Cardiac muscle cell (in vitro differentiated cells and primary cell): ENCODE measurements at places on chromosomes 12 and 14. TPM values are rescaled to one million over a fixed set of nuclear protein-coding genes. Genes with fewer than 3 reads are reported as not detected.

DNA sequence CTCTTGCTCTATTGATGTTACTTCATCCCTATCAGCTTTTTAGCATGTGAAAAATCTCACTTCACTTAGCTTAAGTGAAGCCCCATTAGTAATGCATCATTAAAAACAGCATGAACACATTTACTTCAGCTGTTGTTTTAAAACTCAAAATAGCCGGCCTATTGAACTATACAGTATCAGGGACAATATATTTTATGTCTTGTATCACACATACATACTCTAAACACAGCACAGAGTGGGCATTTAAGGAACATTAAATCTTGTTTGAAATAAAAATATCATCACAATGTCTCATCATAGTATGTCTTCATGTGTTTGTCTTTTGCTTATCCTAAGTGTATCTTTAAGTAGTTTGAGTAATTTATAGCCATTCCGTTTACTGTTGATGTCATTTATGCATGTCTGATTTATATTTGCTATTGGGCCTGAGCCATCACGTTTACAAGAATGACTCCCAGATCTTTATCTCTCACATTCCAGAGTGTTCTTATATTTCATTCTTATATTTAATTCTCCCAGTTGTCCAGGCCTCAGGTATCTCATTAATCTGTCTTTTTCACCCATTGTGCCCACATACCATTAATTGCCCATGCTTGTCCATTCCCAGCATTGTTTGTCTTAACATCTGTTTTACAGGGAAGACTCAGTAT, 57.5 kb downstream of the ARHGAP5 start:
- no peaks in the 10 kb centered on the region for H3K4me1 ChIP-seq
- peak; percentile 7 for DNase-seq

GRCh38 chr12:63152321-63152700, 1.3 kb upstream of the AVPR1A start:
- H3K27ac ChIP-seq: no peak overlapping the region
- peaks cover 56% of the 10 kb centered on the region for H3K27me3 ChIP-seq

DNA sequence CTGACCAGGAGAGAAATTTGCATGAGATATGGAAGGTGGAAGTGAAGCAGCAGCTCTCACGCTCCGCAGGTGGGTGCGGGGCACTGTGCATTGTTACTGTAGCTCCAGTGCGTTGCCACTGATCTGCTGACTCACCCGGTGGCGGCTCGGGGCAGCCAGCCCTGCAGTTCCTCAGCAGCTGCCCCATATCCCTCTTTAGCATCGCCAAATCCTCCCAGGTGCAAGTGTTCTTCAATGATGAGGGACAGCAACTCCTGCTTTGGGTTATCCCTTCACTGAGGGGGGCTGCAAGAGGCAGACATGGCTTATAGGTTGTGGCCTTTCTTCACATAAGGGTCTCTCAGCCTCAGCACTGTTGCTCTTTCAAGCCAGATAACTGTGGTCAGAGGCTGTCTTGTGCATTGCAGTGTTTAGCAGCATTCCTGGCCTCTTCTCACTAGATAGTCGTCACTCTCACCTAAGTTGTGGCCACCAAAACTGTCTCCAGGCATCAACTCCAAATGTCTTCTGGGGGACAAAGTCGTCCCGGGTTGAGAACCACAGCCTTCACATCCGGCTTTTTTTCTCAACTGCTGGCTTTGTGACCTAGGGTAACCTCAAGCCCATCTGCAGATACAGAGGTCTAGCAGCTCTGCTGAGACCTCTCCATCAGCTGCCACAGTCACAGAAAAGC, 180.8 kb downstream of the EFCAB11 start:
- H3K27me3 ChIP-seq: no peaks in the 10 kb centered on the region
- no peaks in the 10 kb centered on the region for H3K4me1 ChIP-seq
- H3K4me3 ChIP-seq: no peak overlapping the region
- no peaks in the 10 kb centered on the region for H3K36me3 ChIP-seq
- no peak overlapping the region for H3K27ac ChIP-seq

DNA sequence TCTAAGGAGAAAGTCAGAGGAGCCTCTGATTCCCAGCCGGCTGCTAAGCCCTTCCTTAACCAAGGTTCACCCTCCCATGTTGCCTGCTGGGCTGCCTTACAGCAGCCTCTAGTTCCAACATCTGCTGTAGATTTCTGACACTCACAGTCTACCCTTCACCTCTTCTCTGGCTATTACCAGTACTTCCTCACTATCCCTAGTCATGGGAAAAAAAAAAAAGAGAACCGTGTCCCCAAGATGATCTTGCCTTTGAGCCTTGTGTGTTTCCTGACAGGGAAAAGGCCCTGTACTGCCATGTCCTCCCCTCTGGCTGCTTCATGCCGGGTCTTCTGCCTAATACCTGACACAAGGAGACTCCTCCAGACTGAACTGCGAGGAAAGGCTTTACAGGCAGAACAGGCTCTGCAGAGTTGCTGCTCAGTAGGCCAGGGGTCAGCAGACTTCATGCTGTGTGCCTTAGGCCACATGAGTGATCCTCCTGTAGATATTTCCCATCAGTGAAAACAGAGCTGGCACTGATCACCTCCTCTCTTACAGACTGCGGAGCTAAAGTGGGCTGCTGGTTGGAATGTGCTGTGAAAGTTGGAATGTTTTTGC, 46.8 kb downstream of the PRKCH start:
- H3K36me3 ChIP-seq: no peaks in the 10 kb centered on the region
- no peak overlapping the region for H3K4me3 ChIP-seq
- DNase-seq: no peak

DNA sequence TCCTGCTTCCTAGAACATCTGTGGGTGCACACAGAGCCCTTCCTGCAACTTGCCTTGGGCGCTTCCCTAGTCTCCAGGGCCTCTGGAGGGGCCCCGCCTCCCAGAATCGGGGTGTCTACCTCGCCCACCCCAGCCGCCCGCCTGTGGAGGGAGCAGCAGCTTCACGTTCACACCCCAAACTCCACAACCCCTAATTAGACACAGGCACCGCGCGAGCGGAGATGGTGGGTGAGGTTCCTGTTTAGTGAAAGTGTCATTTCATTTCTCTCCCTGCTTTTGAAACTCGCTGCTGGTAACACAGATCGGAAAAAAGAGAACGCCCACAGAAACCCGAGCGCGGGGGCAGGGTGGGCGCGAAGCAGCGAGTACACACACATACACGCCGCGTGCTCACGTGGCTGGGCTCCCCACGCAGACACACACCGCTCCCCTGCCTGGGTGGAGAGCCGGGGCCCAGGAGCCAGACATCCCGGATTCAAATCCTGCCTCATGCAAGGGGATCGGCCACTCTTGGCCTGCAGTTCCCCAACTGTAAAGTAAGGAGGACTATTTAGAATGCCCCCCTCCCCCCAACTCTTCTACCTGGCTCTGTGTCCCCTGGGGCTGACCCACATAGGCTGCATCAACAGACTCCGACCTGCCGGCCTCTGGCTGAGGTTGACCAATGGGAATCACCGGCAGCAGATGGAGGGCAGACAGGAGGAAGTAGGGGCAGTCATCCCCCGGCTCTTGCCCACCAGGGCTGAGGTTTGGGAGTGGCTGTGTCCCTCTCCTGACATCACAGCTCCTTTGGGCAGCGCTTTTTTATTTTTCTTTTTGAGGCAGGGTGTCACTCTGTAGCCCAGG, 79.2 kb upstream of the NCOR2 start:
- H3K27ac ChIP-seq: no peak overlapping the region
- no peaks in the 10 kb centered on the region for H3K36me3 ChIP-seq
- H3K27me3 ChIP-seq: no peaks in the 10 kb centered on the region

DNA sequence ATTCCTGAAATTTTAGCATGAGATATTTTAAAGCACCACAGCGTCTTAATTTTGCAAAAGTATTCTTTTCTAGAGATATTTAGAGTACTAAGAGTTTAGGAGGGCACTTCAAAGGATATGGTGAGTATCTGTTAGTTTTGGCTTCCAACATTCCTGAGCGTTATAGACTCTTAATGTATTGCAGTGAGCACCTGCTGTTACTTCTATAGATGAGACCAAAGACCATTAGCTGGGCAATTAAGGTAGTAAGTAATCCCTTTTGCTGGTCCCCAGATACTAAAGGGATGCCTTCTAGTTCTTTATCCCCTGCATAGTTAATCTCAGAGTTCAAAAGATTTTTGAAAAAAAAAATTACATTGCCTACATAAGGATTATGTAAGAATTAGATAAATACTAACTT, 975.6 kb downstream of the GALC start:
- H3K27ac ChIP-seq: no peak overlapping the region
- H3K4me1 ChIP-seq: no peaks in the 10 kb centered on the region
- H3K27me3 ChIP-seq: no peaks in the 10 kb centered on the region
- no peak for DNase-seq

- no peak overlapping the region for H3K4me3 ChIP-seq
- H3K4me1 ChIP-seq: peaks cover 23% of the 10 kb centered on the region
- no peaks in the 10 kb centered on the region for H3K36me3 ChIP-seq
- no peaks in the 10 kb centered on the region for H3K27me3 ChIP-seq
- DNase-seq: no peak
- H3K27ac ChIP-seq: no peak overlapping the region
Measured at GRCh38 chr12:6321905-6322304, 11.4 kb downstream of the PLEKHG6 start.

GRCh38 chr12:15757553-15758255, 31.5 kb downstream of the EPS8 start:
- H3K27me3 ChIP-seq: no peaks in the 10 kb centered on the region
- peak; percentile 80 for DNase-seq
- H3K4me3 ChIP-seq: no peak overlapping the region
- H3K27ac ChIP-seq: no peak overlapping the region
- no peaks in the 10 kb centered on the region for H3K36me3 ChIP-seq

DNA sequence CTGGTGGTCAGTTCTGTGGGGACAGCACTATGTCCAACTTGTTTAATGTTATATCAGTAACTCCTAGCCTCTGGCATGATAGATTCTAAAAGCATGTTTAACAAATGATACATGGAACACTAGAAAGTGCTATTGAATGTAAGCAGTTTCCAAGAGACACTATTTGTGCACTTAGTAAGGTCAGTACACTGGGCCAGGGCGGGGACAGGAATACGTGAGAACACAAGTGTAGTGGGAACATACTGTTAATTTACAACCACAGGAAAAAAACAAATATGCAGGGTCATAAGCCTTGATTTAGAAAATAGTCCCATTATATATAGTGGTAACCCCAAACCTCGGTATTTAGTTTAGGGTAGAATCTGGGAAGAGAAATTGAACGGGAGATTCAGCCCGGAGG, 88.9 kb upstream of the SLC38A2 start:
- no peaks in the 10 kb centered on the region for H3K27me3 ChIP-seq
- H3K27ac ChIP-seq: peak overlapping the region; percentile 6
- peaks cover 37% of the 10 kb centered on the region for H3K4me1 ChIP-seq
- DNase-seq: no peak
- H3K36me3 ChIP-seq: no peaks in the 10 kb centered on the region
- no peak overlapping the region for H3K4me3 ChIP-seq

- no peak overlapping the region for H3K4me3 ChIP-seq
- no peaks in the 10 kb centered on the region for H3K36me3 ChIP-seq
Measured at GRCh38 chr12:13702381-13702780, 279.0 kb downstream of the GRIN2B start.

- DNase-seq: no peak
- no peak overlapping the region for H3K27ac ChIP-seq
- H3K36me3 ChIP-seq: no peaks in the 10 kb centered on the region
Measured at GRCh38 chr14:50823762-50824636, 7.0 kb downstream of the NIN start.

DNA sequence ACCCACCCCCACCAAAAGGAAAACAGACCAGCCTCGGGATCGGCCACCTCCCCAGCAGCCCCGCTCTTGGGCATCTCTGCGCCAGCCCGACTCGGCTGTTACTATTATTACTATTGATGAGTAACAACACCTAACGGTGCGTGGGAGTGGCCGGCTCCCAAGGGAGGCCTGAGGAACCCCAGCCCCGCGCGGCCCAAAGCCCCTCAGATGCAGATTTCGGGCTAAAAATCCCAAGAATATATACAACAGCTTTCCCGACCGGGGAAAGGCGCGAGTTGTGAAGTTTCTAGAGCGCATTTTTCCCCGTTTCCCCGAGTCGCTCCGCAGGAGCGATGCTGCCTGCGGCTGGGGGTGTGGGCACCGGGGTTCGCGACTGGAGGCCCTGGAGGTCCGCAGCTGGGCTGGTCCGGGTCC, 565 bp downstream of the NT5DC3 start:
- H3K4me3 ChIP-seq: peak overlapping the region; percentile 53
- H3K27me3 ChIP-seq: peaks cover 11% of the 10 kb centered on the region
- H3K27ac ChIP-seq: no peak overlapping the region
- H3K36me3 ChIP-seq: no peaks in the 10 kb centered on the region

DNA sequence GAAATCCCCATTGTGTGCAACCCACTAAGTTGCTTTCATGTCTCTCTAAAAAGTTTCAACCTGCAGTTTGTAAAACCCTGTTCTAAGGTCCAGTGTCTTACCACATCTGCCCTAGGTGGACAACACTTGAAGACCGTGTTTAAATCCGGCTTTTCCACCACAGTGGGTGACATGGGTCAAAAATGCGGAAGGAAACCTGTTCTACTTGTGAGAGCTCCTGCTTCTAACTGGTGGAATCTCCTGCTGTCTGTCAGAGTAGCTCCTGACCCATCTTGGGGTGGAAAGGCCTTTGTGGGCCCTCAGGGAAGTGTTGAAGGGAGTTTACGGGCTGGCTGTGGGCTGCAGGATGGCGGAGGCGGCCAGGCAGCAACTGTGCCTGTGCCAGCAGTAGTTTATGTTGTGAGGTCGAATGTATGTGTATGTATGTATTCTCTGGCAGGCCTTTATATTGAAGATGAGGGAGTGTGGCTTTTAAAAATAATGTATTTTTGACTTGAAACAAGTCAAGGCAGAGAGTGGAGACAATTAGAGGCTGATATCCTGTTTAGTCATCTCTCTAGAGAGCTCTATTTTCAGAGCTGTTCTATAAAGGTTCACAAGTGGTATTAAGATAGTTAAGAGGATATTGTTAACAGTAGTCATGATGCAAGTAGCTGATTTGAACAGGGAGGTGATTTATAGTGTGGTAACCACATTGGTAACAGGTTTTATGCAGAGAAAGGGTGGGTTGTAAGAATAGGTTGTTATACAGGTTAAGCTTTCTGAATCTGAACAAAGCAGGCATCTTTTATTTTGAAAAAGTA, 67.0 kb downstream of the PRKCH start:
- H3K4me3 ChIP-seq: no peak overlapping the region
- DNase-seq: peak; percentile 4
- no peaks in the 10 kb centered on the region for H3K27me3 ChIP-seq
- no peaks in the 10 kb centered on the region for H3K36me3 ChIP-seq
- H3K27ac ChIP-seq: peak overlapping the region; percentile 80
- H3K4me1 ChIP-seq: peaks cover 44% of the 10 kb centered on the region

- H3K4me1 ChIP-seq: no peaks in the 10 kb centered on the region
- H3K36me3 ChIP-seq: no peaks in the 10 kb centered on the region
- H3K27ac ChIP-seq: no peak overlapping the region
- H3K27me3 ChIP-seq: no peaks in the 10 kb centered on the region
- no peak for DNase-seq
- no peak overlapping the region for H3K4me3 ChIP-seq
Measured at GRCh38 chr12:118307069-118307954, 65.4 kb downstream of the TAOK3 start.

- H3K4me3 ChIP-seq: no peak overlapping the region
- no peaks in the 10 kb centered on the region for H3K27me3 ChIP-seq
- no peak overlapping the region for H3K27ac ChIP-seq
- DNase-seq: no peak
- H3K4me1 ChIP-seq: no peaks in the 10 kb centered on the region
Measured at GRCh38 chr12:76201758-76202157, 117.3 kb upstream of the NAP1L1 start.

SOAT2 gene
- total RNA-seq: 0.57 and 1.6 TPM in 2 replicates

CELA1 gene
- total RNA-seq: not detected in 2 replicates

TAS2R9 gene
- 0.21 and 1.8 TPM in 2 replicates for total RNA-seq

SLC6A15 gene
- total RNA-seq: 0.49 and 1.0 TPM in 2 replicates

CGRRF1 gene
- total RNA-seq: 8.4 and 12.4 TPM in 2 replicates

DIO3 gene
- total RNA-seq: 0.18 TPM in 1 of 2 replicates, not detected in the other

CLEC6A gene
- 0.21 TPM in 1 of 2 replicates, not detected in the other for total RNA-seq

PAX9 gene
- not detected in 2 replicates for total RNA-seq

P2RX2 gene
- not detected in 2 replicates for total RNA-seq

STRAP gene
- total RNA-seq: 81.6 and 91.1 TPM in 2 replicates
